ENCODE measurements at places on chromosomes 6 and 20.

DNA sequence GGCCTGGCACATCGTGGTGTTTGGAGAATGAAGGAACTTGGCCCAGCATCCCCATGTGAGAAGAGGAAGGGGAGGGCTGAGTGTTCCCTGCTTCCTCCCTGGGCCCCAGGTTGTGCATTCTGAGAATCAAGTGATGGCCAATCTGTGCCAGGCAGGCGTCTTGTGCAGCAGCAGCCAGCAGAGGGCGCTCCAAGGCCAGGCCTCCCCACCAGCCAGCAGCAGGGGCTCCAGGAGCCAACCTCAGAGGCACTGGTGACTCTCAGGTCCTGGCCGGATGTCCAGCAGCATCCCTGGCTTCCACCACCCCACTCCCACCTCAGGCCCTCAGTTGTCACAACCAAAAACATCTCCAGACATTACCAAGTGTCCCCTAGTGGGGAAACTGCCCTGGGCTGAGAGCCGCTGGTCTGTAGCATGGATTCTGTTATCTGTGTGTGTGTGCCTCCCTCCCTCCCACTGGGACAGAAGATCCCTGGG, 192.0 kb downstream of the PREX1 start:
- H3K4me3 ChIP-seq: no peak overlapping the region
- no peaks in the 10 kb centered on the region for H3K27me3 ChIP-seq
- peaks cover 10% of the 10 kb centered on the region for H3K4me1 ChIP-seq
- H3K36me3 ChIP-seq: peaks cover 74% of the 10 kb centered on the region

- no peaks in the 10 kb centered on the region for H3K36me3 ChIP-seq
- no peak overlapping the region for H3K27ac ChIP-seq
- no peak overlapping the region for H3K4me3 ChIP-seq
Observed at GRCh38 chr20:16761305-16761829, 13.2 kb downstream of the OTOR start.

DNA sequence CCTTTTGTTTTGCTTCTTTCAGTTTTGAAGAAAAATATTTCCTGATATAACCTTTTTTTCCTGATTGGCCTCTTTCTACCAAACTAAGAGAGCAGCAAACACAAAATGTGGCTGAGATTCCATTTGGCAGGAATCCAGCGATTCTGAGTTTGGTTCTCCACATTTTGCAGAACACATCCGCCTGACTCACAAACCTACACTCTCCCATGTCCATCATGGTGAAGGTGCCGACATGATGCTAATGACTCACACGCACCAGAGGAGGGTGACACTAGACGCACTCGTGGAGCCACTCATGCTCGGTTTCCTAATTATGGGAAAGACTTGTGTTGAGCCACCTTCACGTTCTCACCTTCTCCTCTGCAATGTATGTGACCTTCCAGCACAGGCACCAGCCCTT, 45.9 kb upstream of the DUSP22 start:
- H3K27ac ChIP-seq: no peak overlapping the region
- H3K36me3 ChIP-seq: no peaks in the 10 kb centered on the region
- H3K27me3 ChIP-seq: no peaks in the 10 kb centered on the region
- no peak overlapping the region for H3K4me3 ChIP-seq
- peaks cover 7% of the 10 kb centered on the region for H3K4me1 ChIP-seq
- no peak for DNase-seq

GRCh38 chr20:8299921-8300320, 167.9 kb downstream of the PLCB1 start:
- H3K27me3 ChIP-seq: no peaks in the 10 kb centered on the region
- no peak overlapping the region for H3K4me3 ChIP-seq
- no peak for DNase-seq
- H3K27ac ChIP-seq: no peak overlapping the region
- H3K4me1 ChIP-seq: no peaks in the 10 kb centered on the region

DNA sequence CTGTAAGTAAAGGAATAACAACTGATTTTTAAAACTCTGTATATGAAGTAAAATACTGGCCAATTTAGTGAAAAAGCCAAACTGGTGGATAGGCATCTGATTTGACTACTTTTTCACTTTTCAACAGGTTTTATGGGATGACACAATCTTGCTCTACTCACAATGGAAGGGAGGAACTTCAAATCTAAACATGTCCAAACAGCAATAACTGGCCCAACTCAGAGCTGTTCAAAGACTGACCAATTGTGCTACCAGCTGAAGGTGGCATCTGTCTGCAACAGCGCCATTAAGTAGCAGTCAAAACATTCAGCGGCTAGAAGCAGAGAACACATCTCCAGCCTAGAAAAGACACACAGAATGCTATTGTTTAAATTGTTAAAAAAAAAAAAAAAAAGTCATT, 44.6 kb downstream of the SESN1 start:
- no peak overlapping the region for H3K4me3 ChIP-seq
- no peak for DNase-seq
- peaks cover 7% of the 10 kb centered on the region for H3K4me1 ChIP-seq
- H3K36me3 ChIP-seq: no peaks in the 10 kb centered on the region
- no peaks in the 10 kb centered on the region for H3K27me3 ChIP-seq

Data from naive thymus-derived CD8-positive, alpha-beta T cell (primary cell).